CMK (cell line): ENCODE measurements at places on chromosomes 1 and 21.

DNA sequence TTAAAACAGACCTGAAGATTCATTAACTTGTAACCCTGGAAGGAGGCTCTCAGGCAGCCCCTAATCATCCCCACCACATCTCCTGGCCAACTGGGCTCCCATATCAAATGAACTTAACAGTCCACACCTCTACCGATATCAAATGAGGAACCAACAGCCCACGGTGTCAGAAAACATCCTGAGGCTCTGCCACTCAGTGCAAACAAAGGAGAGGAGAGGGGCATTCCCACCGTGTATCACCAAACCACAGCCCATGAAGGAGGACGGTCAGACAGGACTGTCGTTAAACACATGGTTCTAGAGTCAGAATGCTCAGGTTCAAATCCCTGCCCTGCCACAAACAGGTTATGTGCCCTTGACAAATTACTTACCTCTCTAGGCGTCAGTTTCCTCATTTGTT, 52.5 kb downstream of the ERI3 start:
- DNase-seq = no peak

DNA sequence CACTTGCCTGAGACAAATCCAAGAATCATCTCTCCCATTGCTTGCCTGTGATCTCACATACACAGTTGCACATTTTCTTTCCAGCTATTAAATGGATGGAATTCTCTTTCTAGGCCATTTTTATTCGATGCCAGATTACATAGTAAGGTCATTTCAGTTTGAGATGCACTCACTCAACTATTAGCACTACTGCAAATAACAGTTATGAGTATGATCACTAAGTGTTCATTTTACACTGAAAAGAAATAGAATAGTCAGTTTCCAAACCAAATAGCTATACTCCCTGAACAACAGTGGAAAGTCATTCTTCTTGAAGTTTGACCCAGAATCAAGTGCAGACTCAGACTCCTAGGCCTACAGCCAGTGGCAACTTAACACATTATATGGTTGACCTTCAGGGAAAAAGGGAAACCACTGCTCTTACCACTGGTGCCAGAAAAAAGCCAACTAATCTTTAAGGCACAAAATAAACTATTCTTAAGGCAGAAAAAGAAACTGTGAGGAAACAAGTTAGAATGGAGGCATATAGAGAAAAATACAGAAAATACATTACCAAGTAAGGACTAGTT, 31.5 kb downstream of the WNT2B start:
- DNase-seq = no peak

DNA sequence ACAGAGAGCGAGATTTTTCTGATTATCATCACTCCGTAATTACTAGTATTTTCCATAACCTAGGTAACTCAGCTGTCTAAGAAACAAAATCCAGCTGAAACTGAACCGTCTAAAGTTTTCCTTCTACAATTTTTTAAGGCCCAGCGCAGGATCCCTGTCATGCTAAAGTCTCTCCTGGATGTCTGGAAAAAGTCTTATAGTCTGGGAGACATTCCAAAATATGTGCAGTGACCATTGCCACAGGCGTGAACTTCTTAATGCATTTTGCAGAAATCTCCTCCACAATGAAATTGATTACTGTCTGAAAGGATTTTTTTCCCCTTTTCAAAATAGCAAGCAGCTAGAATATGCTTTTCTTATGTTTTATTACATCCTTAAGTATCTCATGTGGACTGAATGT, 209.3 kb upstream of the C1orf105 start:
- no peak for DNase-seq

DNA sequence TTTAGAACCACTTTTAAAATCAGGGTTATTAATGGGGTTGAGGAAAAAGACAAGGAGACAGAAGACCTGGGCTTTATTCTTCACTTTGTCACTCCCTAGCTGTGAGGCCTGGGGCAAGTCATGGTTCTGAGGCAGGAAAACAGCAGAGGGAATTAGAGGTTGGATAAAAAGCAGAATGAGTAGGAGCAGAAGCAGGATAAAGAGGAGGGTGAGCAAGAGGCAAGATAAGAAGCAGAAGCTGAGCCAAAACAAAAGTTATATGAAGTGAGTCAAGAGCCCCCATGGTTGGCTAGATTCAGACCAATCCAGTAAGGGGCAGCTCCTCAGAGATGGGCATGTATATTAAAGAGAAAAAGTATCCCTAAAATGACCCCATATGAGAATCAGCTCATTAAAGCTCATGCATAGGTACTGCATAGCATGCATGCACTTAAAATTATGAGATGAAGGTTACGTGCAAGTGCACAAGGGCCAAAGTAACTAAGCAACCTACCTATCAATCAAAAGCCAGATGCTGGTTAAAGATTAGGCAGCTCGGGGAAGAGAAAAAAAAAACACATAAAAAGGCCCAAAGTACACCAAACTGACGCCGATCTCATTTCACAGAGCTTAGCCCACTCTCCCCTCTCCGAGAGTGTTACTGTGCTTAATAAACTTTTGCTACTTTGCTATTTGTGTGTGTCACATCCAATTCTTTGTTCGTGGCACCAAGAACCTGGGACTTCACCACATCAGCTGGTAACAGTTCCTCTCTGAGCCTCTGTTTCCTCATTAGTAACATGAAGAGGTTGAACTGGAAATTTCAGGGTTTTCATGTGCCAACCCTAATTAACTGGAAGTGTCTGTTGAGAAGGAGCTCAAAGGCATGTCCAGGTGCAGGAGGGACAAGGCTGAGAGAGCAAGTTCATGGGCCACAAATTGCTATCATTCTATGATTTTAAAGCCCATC, 2.2 kb downstream of the AVPR1B start:
- DNase-seq = no peak

- peak; percentile 50 for DNase-seq
Measured at GRCh38 chr1:27395441-27396195, 3.2 kb downstream of the GPR3 start.
